ENCODE measurements at places on chromosomes 16 and 17.

GRCh38 chr16:24617502-24617901, 78.1 kb downstream of the RBBP6 start:
- DNase-seq, result no peak

DNA sequence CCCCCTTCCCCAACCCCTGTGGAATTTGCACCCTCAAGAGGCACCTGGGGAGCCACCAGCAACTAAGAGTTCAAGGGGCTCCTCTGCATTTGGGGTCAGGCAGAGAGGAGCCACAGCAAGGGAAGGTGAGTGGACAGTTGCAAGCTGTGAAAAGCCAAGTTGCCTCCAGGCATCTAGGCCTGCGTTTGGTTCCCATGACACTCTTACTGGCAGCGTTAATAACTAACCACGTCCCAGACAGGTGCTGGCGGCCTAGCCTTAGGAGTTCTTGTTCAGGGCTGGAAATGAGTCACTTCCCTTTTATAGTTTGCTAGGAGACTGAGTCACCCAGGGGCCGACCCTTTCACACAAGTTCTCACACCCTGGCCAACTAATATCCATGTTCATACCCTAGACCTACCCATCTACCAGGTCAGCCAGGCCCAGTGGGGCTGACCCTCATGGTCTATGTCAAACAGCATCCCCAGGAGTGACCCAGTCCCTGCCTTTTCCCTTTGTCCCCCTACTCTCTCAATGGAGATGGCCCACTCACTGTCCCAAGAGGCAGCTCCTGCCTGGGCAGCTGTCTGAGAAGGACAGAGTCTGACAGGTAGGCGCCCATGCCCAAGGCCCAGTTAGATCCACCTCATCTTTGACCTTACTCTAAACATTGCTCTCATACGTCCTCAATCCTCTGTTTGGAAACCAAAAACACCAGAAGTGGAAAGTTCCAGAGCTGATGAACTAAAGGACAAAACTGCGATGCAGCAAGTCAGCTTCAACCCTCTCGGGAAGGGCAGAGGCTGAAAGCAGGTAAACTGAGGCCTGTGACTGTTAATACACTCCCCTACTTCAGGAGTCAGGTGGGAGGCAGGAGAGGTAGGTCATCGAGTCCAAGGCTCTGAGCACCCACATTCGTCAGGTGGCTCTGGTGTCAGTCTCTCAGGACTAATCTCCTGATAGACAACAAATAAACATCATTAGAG, 300.6 kb downstream of the SOX9 start:
- no peak for DNase-seq

- no peak for DNase-seq
These were observed 51.8 kb downstream of the SYT17 start for GRCh38 chr16:19219836-19220235.

GRCh38 chr16:78189121-78189520, 89.7 kb downstream of the WWOX start:
- DNase-seq, result no peak

- DNase-seq, result no peak
These were observed 913 bp upstream of the NOG start for GRCh38 chr17:56592487-56593085.

GRCh38 chr16:706189-707061, 824 bp upstream of the FBXL16 start:
- no peak for DNase-seq

- DNase-seq, result no peak
These were observed 939 bp upstream of the WDR90 start for GRCh38 chr16:648071-648780.

- DNase-seq, result no peak
These were observed 173.1 kb downstream of the HS3ST3A1 start for GRCh38 chr17:13428611-13429042.

DNA sequence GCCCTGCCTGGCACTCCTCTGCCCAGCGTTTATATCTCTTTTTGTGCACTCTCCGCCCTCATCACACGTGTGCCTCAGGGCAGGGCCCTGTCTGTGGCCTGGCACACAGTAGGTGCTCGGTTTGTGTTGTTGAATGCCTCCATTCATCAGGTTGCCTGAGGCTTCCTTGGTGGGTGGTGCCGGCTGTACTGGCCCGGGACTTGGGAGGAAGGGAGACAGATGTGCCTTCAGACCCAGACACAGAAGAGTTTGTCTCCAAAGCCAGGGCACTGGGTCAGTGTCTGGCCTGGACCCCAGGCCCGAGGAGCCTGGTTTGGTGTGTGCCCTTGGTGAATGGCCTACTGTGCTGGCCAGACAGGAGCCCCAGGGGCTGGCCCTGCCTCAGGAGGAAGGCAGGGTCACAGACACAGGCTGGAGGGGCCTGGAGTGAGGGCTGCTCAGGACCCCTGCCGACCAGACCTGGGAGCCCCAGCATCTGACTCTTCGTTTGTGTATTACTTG, 71.6 kb downstream of the RAI1 start:
- DNase-seq, result no peak

DNA sequence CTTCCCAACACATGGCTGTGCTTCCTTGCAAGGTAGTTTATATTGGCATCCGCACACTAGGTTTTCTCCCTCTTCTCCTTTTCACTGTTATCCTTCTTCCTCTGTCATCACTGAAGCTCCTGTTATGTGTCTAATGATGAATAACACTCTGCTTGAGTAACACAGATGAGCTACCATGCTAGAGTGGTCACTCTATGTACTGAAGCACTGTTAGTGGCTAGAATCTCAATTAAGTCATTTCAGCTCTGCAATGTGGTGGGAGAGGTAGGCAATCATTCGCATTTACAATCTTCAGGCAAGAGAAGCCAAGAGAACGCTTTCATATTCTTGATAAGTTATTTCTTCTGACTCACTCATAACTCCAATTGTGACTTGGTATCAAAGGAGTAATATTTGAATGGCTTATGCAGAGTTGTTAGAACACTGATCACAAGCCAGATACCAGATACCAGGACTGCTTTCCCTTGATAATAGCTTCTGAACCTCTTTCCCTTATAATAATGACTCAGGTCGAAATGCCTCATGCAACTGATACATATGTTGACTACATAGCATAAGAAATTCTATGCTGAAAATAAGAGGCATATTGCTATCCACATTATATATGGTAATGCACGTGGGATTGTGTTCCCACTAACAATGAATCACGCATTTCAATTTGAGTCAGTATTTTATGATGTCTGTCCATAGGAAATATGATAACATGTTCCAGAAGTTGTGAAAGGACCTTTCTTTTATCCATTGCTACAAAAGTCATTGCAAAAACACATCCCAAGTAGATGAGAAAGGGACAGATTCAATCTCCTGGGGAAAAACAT, 158.0 kb upstream of the HS3ST3A1 start:
- no peak for DNase-seq

- no peak for DNase-seq
These were observed 7.4 kb downstream of the GSDMA start for GRCh38 chr17:39970157-39970692.

DNA sequence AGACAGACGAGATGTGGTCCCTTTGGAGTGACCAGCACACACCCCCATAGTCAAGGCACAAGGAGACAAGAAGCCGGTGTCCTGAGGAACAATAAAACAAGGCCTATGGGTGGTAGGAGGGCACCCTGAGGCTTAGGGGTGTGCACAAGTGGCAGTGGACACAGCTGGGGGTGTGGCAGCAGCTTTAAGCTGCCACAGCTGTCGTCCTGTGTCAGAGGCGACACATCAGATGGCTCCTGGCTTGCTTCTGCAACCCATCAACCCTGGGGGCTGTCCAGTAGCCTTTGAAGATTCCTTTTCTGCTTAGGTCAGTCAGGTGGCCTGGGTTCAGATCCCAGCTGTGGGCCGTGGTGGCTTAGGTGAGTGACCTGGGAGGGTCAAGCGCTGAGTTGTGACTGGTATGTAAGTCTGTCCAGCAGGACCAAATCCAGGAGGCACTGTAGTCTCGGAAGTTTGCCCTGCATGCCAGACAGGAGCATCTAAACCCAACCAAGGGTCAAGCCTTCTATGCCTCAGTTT, 15.8 kb downstream of the DRC3 start:
- DNase-seq, result no peak

GRCh38 chr16:1505073-1505844, 12.1 kb downstream of the TELO2 start:
- DNase-seq, result no peak

- no peak for DNase-seq
These were observed 743.6 kb downstream of the KCNJ2 start for GRCh38 chr17:70912716-70913485.

- DNase-seq, result peak; percentile 25
These were observed 137.1 kb upstream of the AXIN2 start for GRCh38 chr17:65698381-65699061.

DNA sequence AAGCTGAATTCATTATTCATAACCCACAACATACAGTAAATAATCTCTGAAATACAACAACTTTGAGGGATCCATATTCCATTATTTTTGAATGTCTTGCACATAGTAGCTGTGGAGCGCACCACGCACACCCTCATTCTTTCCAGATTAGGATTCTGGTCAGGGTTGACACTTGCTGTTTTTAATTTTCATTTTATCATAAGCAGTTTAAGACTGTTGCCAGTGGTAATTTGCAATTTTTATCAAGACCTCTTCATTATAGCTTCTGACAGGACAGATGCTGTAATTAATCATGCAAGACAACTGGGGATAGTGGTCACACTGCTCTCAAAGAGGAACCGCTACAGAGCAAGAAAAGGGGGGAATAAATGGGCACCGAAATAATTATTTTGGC, 109.7 kb downstream of the TOX3 start:
- DNase-seq, result no peak

GRCh38 chr16:72044296-72044695, 10.0 kb upstream of the HP start:
- DNase-seq, result no peak

- no peak for DNase-seq
These were observed 90.2 kb downstream of the RTN4RL1 start for GRCh38 chr17:1934901-1935300.

- DNase-seq, result no peak
These were observed 44.1 kb downstream of the GTF3C1 start for GRCh38 chr16:27505297-27506236.

- DNase-seq, result no peak
These were observed 9.6 kb upstream of the HAPSTR1 start for GRCh38 chr16:9081843-9082242.

DNA sequence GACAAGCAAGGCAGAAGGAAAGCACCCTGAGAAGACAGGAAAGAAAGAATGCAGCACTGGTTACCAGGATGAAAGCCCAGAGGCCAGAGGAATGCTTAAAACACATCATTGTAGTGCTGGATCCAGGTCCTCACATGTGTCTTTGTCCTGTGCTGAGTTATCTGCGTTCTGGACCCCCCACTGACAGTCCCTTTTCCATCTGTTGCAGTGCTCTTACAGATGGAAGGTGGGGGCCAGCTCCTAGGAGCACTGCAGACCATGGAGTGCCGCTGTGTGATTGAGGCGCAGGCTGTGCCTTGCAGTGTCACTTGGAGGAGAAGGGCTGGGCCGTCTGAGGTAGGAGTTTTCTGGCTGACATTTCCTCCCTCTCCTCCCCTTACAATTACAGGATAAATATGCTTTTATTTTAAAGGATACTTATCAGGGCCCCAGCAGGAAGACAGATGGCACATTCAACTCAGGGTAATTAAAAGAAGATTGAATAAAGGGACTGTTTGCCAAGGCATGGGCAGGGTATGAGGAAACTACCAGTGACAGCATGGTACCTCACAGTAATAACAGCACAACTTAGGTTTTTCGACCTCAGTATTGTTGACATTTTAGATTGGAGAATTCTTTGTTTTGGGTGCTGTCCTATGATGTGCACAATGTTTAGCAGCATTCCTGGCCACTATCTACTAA, 3.0 kb downstream of the EME1 start:
- no peak for DNase-seq

DNA sequence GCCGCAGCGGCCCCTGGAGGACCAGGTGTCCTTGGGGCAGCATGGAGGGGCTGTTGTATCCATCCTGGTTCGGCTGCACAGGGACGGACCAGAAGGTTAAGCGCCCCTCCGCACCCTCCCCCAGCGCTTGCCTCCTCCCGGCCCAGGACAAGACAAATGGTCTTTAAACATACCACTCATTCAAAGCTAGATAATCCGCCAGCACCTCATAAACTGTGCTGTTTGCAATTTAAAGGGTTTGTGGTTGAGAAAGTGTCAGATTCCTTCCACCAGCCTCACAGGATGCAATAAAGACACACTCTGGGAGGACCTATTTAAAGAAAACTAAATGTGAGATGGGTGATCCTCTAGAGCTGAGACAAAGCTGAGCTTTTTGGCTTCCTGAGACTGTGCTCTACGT, 426.2 kb upstream of the EEF2KMT start:
- DNase-seq, result no peak

DNA sequence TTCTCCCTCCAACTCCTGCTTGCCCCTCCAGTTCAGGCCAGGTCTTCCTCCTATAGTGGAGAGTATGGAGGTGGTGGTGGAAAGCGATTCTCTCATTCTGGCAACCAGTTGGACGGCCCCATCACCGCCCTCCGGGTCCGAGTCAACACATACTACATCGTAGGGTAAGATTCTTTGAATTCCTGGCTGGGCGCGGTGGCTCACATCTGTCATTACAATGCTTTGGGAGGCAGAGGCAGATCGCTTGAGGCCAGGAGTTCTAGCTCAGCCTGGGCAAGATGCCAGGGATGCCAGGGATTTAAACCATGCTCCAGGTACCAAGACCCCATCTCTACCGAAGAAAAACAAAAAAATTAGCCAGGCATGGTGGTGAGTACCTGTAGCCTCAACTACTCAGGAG, 1.4 kb downstream of the ZG16 start:
- no peak for DNase-seq

GRCh38 chr17:67467500-67468455, 90.7 kb downstream of the PITPNC1 start:
- DNase-seq, result no peak

DNA sequence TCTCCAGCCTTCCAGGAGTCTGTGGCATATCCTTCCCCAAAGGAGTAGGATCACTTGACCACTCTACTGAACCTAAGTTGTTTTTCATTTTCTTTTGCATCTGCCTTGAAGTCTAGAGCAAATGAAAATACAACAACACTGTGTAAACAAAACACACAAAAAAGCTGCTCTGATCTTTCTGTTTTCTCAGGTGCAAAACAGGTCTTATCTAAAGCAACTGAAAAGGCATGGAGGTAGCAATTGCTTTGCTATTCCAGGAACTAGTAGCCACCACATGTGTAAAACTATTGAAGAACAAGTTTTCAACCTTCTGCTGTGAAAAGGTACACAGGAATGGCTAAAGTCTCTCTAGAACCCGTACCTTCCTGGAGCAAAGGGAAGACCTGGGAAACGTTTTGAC, 127.1 kb downstream of the PITPNC1 start:
- DNase-seq, result no peak

DNA sequence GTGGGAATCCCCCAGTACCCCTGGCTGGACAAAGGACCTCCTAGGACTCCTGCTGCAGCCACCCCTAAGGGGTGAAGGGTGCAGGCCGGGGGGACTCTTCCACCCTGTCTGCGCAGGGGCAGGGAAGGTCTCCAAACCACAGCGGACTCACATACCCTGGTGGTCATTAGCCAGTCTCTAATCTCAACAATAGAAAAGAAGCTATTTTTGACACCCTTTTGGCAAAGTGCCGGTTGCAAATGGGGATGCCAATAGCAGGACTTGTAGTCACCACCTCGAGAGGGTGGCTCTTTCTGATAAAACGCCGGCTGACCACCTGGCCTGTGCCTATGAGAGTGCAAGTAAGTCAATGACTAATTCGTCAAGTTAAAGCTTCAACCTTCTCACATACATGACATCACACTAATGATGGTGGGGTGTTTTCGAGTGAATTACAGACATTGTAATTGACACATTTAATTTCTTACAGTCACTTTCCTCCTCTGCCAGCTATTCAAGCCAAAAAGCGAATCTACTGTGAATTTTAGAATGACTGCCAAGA, 23.1 kb upstream of the DNAH17 start:
- no peak for DNase-seq

GRCh38 chr17:8391711-8392110, 5.9 kb downstream of the RNF222 start:
- DNase-seq, result no peak

- no peak for DNase-seq
These were observed 9.3 kb downstream of the KCTD5 start for GRCh38 chr16:2691491-2692248.

Measured in iPS DF 19.7 (cell line).